ENCODE measurements at places on chromosomes 7 and 10.

GRCh38 chr10:47059606-47060311 is 148.5 kb downstream of the PTPN20 start:
- DNase-seq = no peak

GRCh38 chr7:103541026-103541425 is 95.0 kb upstream of the SLC26A5 start:
- no peak for DNase-seq

DNA sequence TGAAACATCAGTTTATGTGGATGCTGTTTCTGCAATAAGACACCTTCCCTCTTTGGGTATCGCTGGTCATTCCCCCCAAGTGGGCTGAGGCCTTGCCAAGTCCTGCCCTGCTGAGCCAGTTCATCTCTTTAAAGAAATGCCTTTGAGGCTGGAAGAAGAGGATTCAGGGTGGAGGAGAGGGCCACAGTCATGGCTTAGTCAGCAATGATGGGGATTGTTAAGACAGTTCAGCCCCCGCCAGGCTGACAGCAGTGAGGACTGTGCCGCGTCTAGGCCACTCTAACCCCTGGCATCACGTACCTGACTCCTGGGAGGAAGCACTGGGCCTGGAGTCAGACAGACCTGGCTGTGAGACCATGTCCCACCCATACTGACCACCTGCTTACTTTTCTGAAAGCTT is 48.3 kb downstream of the PNLIPRP2 start:
- no peak for DNase-seq

DNA sequence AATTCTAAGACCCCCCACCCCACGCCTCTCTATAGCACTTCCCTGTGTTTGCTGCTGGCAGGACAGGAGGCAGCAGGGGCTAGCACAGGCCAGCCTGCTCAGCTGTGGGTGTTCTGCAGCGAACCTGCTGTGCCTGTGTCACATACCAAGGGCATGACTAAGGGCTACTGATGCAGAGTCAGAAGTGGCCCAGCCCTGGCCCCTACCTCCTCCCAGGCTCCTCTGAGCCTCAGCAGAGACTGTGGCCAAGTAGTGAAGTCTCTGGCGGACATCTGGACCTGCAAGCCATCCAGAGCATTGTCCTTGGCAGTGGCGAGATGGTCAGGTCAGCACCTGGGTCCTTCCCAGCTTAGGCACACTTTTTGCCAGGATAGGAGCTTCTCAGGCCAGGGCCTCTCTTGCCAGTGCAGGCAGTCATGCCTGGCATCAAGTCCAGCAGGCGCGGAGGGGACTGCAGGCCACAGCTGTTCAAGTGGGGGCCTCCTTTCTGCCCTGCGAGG is 116.3 kb upstream of the RET start:
- no peak for DNase-seq

- DNase-seq = no peak
Measured at GRCh38 chr7:103076764-103077163, 1.8 kb downstream of the ARMC10 start.
